Activated CD4-positive, alpha-beta T cell treated with anti-CD3 and anti-CD28 coated beads, Interleukin-2, amount 50 U/mL, for 24 hours (primary cell): ENCODE measurements at places on chromosomes 4 and X.
A peak's percentile ranks its signal among the peaks of the same experiment; 100 is the strongest.

DNA sequence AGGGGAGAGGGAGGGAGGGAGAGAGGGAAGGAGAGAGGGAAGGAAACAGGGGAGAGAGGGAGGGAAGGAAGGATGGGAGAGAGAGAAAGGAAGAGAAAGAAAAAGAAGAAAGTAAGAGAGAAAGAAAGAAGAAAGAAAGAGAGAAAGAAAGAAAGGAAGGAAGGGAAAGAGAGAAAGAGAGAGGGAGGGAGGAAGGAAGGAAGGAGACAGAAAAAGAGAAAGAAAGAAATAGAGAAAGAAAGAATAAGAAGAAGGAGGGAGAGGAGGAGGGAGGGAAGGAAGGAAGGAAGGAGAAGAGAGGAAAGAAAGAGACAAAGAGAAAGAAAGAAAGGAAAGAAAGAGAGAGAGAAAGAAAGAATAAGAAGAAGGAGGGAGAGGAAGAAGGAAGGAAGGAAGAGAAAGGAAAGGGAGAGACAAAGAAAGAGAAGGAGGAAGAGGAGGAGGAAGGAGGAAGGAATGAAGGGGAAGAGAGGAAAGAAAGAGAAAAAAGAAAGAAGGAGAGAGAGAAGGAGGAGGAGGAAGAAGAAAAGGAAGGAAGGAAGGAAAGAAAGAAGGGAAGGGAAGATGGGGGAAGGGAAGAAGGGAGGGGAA is 189.6 kb downstream of the PARM1 start:
- DNase-seq: no peak

DNA sequence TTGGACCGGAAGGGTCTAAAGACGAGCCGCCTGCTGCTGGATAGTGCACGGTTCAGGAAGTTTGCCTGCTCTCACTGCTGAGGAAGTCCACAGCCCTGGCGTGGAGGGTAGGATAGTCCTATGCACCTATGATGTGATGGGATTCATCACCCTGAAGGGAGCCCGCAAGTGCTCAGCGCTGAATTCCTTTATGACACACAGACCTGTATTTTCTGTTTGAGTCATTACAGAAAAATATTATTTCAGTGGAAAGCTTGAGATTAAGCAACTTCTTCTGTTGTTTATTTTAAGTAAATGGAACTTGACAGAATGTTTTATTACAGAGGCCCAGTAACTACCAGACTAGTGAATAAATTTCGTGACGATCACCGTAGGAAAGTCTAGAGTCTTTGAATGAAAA is 123.2 kb downstream of the TRIML1 start:
- DNase-seq: no peak

DNA sequence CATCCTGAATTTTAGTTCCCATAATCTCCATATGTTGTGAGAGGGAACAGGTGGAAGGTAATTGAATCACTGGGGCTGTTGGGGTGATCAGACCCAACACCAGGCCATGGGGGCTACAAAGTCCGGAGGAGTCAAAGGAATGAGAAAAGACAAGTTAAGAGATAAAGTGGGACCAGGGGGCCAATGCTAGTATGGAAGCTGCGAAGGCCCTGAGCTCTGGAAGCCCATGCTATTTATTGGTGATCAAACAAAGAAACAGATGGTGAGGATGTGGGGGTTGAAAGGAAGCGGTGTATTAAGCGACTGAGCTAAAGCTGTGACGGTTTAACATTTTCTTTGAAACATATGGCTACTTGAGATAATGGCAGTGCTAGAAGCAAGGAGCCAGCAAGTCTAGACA is 132.8 kb downstream of the PDGFC start:
- no peak for DNase-seq

DNA sequence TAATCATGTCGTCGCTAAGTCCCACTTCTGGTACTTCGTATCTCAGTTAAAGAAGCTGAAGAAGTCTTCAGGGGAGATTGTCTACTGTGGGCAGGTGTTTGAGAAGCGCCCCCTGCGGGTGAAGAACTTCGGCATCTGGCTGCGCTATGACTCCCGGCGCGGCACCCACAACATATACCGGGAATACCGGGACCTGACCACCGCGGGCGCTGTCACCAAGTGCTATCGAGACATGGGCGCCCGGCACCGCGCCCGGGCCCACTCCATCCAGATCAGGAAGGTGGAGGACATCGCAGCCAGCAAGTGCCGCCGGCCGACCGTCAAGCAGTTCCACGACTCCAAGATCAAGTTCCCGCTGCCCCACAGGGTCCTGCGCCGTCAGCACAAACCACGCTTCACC is 11.3 kb downstream of the PNCK start:
- DNase-seq: peak; percentile 27

GRCh38 chr4:26362745-26363439 is 42.1 kb downstream of the RBPJ start:
- DNase-seq: no peak

- DNase-seq: no peak
Measured at GRCh38 chrX:18160369-18160768, 60.3 kb downstream of the BEND2 start.

DNA sequence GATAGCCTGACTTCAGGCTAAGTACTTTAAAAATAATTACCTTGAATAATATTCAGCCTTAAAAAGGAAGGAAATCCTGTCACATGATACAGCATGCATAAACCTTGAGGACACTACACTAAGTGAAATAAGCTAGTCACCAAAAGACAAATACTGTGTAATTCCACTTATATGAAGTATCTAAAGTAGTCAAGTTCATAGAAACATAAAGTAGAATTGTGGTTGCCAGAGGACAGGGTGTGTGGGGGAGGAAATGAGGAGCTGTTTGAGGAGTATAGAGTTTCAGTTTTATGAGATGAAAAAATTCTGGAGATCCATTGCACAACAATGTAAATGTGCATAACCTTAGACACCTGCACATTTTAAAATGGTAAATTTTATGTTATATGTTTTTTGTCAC is 5.6 kb upstream of the STPG2 start:
- no peak for DNase-seq

DNA sequence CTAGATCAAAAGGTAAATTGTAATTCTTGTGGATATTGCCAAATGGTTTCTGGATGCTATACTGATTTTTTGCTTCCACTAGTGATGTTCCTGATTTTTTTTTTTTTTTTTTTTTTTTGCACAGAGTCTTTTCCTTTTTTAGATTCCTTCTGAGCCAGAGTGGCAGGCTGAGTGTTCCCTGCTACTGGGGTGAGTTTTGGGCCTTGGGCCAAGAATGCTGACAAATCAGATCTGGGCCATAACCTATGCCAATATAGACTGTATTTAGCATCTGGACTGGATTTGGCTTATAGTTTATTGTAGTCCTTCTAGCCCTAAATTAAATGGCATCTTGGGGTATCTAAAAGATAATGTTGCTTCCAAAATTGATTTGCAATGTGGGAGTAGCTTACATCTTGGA is 52.8 kb downstream of the REPS2 start:
- no peak for DNase-seq

GRCh38 chr4:161256172-161256571 is 907.6 kb downstream of the FSTL5 start:
- DNase-seq: no peak
